ENCODE measurements at places on chromosomes 7 and 10.
A peak's percentile ranks its signal among the peaks of the same experiment; 100 is the strongest.

- peak; percentile 2 for DNase-seq
Measured at GRCh38 chr10:98055841-98056516, 25.6 kb upstream of the CRTAC1 start.

DNA sequence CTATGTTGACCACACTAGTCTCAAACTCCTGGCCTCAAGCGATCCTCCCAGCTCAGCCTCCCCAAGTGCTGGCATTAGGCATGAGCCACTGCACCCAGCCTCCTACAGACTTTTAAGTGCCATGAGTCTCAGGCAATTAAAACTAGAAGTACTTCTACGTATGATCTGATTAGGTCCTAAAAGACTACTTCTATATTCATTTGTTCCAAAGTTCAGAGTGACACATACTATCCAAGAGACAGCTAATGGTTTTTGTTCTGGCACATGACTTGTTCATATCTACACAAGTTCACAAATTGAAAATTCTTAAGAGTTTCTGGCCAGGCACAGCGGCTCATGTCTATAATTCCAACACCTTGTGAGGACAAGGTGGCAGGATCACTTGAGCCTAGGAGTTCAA, 11.7 kb downstream of the ARHGAP19 start:
- DNase-seq: no peak

GRCh38 chr7:158740657-158741293, 36.2 kb upstream of the NCAPG2 start:
- DNase-seq: no peak

GRCh38 chr10:86113501-86113900, 253.1 kb downstream of the GRID1 start:
- no peak for DNase-seq

- DNase-seq: no peak
Measured at GRCh38 chr7:63008366-63008765, 990.3 kb upstream of the ZNF722 start.

DNA sequence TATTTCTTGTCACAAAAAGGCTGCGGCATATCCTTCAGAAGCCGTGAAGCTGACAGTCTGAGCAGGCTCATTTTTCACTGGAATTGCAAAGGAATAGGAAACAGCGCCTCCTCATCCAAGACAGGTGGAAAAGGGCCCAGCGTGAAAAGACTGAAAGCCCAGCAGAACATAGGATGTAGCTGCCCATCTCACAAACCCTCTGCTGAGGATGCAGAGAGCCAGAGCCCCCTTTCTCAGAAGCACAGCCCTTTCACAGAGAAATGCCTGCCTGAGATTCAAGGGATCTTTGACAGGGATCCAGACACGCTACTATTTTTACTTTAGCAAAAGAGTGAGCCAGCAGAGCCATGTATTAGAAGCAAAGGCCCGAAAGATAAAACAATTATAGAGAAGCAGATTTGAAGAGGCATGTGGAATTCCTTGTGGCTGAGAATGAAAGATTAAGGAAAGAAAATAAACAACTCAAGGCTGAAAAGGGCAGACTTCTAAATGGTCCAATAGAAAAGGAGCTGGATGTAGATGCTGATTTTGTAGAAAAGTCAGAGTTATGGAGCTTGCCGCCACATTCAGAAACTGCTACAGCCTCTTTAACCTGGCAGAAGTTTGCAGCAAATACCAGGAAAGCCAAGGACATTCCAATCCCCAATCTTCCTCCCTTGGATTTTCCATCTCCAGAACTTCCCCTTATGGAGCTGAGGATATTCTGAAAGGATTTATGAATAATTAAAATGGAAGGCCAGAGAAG, 36.9 kb downstream of the GDI2 start:
- DNase-seq: peak; percentile 10

- no peak for DNase-seq
Measured at GRCh38 chr10:17174626-17175025, 26.8 kb downstream of the TRDMT1 start.

DNA sequence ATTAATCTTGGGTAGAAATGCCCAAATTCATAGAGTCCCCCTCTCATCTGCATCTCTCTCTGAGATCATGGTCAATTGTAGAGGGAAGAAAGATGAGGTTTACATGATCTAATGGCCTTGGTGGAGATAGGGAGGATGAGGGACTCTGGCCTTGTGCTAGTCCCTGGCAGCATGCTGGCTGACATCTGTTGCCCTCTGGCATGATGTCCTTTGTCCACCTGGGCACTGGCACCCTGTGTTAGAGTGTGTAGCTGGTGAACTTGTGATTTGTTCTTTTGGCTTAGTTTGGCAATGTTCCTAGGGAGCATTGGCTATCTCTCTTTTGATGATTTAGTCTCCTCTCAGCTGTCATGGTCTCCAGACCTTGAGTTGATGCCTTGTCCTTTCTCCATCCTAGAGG, 103.2 kb downstream of the DYNC1I1 start:
- DNase-seq: no peak
